ENCODE measurements at places on chromosomes 7 and 10.

- peak; percentile 52 for DNase-seq
Observed at GRCh38 chr10:61943674-61944378, 42.3 kb downstream of the ARID5B start.

GRCh38 chr10:64546073-64546472 is 1024.9 kb downstream of the REEP3 start:
- DNase-seq, result no peak

- no peak for DNase-seq
Observed at GRCh38 chr10:71090801-71091200, 121.6 kb upstream of the UNC5B start.

- no peak for DNase-seq
Observed at GRCh38 chr10:16927546-16927945, 110.3 kb upstream of the RSU1 start.

- no peak for DNase-seq
Observed at GRCh38 chr10:62617652-62618051, 186.9 kb upstream of the ADO start.

DNA sequence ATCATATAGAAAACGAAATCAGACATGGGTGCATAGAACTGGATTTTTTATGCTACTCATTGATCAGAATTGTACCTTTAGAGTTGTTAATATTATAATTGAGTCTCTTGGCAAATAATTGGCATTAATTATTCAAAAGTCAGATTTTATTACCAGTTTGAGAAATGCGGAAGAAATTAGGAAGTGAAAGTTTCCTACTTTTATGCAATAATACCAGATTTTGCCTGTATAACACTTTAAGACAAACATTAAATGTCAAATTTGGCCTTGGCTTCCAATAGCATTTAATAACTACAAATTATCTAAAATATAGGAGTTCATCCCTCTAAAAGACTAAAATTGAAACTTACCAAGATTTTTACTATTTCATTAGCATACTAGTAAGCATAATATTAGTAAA is 6.8 kb upstream of the TFEC start:
- no peak for DNase-seq

- no peak for DNase-seq
Observed at GRCh38 chr7:149729586-149729982, 43.8 kb downstream of the ZNF467 start.

- no peak for DNase-seq
Observed at GRCh38 chr10:22705527-22705926, 8.9 kb downstream of the PIP4K2A start.

DNA sequence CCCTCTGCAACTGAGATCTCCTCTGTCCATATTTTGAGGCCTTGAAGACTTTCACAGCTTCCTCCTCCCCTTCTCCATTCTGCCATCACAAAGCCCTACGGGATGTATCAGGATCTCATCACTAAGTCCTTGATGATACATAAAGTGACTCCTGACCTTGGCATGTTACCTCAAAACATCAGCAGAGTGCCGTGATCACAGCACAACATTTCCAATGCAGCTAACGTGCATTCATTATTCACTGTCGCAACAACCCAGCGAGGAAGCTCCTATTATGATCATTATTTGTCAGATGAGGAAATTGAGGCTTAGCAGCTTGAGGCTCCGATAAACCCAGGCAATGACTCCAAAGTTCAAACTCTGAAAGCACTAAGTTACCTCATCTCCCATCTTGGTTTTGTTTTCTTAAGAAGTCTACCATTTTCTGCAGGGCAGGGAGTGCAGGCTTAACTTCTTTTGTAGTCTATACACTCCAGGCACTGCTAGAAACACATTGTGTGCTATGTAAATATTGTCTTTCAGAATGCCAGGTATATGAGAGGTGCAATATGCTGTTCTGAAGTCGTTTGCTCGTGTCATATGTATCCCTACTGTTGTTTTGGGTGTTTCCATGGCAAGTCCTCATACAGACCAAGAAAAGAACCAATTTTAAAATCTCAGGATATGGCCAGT is 80.6 kb upstream of the C1QL3 start:
- DNase-seq, result no peak

- no peak for DNase-seq
Observed at GRCh38 chr10:108462005-108462404, 1297.5 kb upstream of the SORCS1 start.

DNA sequence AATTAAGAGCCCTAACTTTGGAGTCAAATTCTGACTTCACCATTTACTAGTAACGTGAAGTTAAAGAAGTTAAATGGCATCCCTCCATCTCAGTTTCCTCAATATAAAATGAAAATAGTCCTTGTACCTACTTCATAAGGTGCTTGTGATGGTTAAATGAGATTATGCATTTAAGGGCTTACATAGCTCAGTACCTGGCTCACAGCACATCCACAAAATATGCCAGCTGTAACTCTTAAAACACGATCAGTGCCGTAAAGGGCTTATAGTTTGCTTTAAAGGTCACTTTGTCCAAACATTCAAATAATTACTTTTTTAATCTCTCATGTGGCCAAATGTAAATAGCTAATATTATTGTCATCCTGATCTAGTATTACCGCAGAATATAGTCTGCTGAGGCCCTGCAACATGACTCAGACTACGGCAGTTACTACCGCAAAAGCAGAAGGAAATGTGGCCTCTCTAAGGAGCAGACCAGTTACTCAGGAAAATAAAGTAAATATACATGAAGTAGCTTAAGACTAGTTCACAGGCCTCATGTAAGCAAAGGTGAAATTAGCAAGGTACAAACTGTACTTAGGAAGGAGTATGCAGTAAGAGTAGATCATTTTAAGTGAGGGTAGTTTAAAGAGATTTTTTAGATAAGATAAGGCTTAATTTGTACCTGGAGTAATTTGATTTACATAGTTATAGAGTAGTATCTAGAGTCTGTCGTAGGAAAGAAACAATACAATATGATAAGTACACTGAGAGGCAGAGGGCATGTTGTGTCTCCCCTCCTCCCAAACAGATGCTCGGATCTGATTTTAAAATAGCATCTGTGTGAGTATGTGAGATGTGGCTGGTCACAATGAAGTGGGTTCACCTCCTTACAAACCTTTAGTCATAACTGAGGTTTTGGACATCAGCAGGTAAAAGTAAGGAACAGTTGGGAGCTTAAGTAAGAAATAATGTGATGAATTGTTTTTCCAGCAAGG is 13.1 kb downstream of the CASP2 start:
- DNase-seq, result no peak

- no peak for DNase-seq
Observed at GRCh38 chr10:72852508-72852907, 41.0 kb upstream of the OIT3 start.

DNA sequence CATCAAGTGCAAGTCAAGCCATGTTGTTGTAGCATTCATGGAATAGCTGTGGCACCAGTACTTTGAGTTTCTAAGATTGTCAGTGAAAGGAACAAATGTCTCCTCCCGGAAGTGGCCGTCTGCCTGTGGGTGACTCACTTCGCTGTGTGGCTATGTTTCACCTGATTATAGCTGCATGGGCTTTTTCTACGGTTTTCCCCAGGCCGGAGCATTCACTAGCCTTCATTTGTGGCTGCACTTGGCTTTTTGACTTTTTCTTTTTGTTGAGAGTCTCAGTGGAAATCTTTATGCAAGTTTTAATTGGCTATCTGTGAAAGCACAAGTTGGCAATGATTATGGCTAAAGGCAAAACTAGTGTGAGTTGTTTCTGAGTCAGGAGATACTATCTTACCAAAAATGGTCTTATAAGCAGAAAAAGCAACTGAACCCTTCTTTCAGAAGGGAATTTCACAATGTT is 35.0 kb downstream of the SRI start:
- DNase-seq, result no peak

GRCh38 chr10:47339759-47340607 is 8.2 kb upstream of the RBP3 start:
- DNase-seq, result no peak

DNA sequence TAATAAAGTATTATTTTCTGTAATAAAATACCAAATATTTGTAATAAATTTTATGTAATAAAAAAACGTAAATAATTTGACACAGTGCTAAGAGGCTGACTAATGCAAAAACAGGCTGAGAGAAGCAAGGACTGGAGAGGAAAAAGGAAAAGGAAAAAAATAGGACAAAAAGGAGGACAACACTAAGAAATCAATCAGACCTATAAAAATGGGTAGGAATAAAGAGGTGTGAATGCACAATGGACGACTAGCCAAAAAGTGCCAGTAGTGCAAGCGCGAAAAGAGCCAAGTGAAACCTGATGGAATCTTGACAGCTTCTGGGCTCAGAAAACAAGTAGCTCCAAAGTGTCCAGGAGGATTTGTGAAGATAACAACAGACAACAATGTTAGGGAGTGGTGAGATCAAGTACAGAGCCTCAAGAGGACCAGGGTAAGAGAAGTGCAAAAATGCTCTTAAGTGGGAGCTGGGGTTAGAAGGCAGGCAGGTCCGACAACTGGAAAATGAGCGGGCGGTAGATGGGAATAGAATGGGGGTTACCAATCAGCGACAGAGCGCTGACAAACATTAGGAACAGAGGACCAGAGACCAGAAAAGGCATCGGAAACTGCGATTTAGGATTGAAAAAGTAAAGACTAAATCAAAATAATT is 1.2 kb downstream of the BRAF start:
- no peak for DNase-seq

GRCh38 chr10:98456043-98456570 is 9.4 kb upstream of the HPS1 start:
- DNase-seq, result no peak
